ENCODE measurements at places on chromosomes 2 and 18. TPM values are rescaled to one million over a fixed set of nuclear protein-coding genes. Genes with fewer than 3 reads are reported as not detected.

ALK gene
- 4.8 TPM for total RNA-seq

- DNase-seq: no peak
Observed at GRCh38 chr18:32846896-32847295, 74.1 kb upstream of the KLHL14 start.

- no peak for DNase-seq
Observed at GRCh38 chr2:144654523-144654922, 134.6 kb upstream of the ZEB2 start.

DNA sequence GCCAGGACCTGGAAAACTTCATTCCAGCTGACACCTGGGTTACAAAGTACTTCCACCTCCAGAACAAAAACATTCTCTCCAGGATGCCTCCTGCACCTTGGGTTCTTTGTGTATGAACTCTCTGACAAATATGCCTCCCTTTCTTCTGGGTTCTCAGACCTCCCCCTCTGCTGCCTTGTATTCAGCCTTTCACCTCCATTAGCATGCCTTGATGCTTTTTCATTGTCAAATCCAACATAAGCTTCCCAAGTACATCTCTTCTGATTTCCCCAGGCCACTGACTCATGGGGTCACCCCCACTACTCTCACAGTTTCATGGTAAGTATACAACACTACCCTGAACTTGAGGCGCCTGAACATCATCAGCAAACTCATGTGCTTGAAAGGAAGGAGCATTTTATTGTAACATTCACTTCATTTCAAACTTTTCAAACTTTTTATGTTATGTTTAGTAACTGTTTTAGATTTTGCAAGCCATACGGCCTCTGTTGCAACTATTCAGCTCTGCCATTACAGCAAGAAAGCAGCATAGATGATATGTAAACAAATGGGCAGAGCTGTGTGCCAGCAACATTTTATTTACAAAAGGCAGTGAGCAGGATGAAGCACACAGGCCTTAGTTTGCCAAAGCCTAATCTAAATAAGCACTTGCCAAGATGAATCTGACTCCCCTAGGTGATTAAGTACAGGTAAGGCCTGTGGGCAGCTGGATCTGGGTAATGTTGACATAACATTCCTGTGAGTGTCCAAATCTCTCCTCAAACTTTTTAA, 32.5 kb upstream of the MRPS9 start:
- no peak for DNase-seq

Data from SK-MEL-5 (cell line).